Breast epithelium (tissue), 4 donors: ENCODE measurements at places on chromosomes 1 and 21. TPM values are rescaled to one million over a fixed set of nuclear protein-coding genes. Genes with fewer than 3 reads are reported as not detected.

FCRL5 gene
- 5.2 TPM for total RNA-seq

CD1D gene
- 1.8 TPM for total RNA-seq

CCT8 gene
- total RNA-seq, result 155 TPM

SRSF11 gene
- 295 TPM for total RNA-seq

PTPN7 gene
- 1.4 TPM for total RNA-seq

OR10T2 gene
- not detected for total RNA-seq

NBPF10 gene
- total RNA-seq, result 3.6 TPM
